Inflammatory macrophage (primary cell): ENCODE measurements at places on chromosomes 3 and 15.

DNA sequence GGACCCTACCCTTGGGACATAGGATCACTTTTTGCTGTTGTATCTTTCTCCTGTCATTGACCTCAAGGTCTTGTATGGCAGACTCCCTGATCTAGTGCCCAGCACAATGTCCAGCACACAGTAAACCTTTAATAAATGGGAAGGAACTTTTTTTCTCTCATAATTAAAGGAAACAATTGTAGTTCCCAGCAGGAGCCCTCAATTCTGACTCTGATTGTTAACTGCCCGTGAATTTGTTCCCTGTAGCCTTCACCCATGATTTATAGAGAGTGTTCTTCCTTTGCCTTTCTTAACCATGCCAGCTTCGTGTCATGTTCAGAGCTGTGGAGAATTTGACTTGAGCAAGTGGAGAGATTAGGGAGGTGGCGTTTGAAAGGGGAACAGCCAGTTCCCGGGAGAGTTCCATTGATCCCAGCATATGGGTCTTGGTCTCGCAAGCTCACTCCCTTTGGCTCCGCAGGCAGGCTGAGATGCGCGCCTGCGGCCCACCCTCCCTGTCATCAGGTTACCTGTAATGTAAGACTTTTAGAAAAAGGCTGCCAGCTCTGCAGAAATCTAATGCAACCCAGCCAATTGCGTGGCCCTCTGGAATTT is 182.6 kb downstream of the TP63 start:
- no peak for DNase-seq

GRCh38 chr15:101084801-101085200 is 165.6 kb downstream of the LRRK1 start:
- no peak for DNase-seq

DNA sequence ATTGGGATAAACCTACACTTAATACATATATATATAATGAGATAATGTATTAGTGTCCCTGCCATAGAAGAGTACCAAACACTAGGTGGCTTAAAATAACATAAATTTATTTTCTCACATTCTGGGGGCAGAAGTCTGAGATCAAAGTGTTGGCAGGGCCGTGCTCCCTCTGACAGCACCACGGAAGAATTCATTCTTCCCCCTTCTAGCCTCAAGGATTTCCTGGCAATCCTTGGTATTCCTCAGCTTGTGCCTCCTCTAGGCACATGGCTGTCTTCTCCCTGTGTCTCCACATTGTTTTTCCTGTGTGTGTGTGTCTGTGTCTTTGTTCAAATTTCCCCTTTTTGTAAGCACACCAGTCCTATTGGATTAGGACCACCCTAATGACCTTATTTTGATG is 115.2 kb upstream of the AGBL1 start:
- no peak for DNase-seq

GRCh38 chr3:99601515-99601914 is 36.9 kb upstream of the COL8A1 start:
- no peak for DNase-seq

GRCh38 chr3:40129510-40129909 is 180.0 kb upstream of the EIF1B start:
- no peak for DNase-seq

- no peak for DNase-seq
Observed at GRCh38 chr3:12312010-12312409, 23.1 kb downstream of the PPARG start.

GRCh38 chr3:193793123-193793522 is 200.1 kb downstream of the OPA1 start:
- DNase-seq = no peak

DNA sequence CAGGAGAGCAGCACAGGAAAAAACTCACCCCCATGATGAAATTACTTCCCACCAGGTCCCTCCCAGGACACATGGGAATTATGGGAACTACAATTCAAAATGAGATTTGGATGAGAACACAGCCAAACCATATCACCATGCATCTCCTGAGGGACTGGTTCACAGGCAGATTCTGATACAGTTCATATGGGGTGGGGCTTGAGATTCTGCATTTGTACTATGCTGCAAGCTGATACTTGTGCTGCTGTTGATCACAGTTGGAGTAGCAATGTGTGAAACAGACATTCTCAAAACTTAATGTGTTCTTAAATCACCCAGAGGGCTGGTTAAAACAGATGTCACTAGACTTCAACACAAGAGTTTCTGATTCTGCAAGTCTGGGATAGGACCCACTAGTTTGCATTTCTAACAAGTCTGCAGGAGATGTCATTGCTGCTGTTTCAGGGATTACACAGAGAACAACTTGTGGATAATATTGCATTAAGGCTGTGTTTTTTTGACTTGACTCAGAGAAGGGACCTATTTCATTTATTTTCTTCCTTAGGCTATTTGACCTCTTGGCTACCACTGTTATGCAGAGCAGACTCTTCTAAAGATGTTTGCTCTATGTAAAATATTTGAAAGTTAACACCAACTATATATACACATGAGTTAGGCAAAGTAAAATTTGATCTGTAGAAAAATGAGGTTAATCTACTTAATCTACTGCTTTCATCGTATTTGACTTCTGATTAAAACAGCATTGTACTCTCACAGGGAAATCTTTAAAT is 194.2 kb upstream of the CNTN3 start:
- DNase-seq = no peak

DNA sequence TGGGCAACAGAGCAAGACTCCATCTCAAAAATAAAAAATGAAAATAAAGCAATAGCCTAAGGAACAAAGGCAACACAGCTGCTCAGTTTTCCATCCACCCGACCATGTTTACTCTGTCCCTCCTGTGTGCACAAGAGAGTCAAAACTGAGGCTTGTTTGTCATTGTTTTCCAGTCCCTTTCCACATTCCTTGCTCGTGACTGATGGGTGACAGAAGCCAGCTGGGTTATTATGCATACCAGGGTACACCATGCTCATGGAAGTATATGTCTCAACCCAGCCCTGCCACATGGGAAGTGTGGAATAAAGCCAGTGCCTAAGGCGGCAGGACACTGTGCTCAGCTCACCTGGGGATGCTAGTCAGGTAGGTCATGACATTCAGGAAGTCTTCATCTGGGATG is 49.5 kb downstream of the MCF2L2 start:
- DNase-seq = no peak

DNA sequence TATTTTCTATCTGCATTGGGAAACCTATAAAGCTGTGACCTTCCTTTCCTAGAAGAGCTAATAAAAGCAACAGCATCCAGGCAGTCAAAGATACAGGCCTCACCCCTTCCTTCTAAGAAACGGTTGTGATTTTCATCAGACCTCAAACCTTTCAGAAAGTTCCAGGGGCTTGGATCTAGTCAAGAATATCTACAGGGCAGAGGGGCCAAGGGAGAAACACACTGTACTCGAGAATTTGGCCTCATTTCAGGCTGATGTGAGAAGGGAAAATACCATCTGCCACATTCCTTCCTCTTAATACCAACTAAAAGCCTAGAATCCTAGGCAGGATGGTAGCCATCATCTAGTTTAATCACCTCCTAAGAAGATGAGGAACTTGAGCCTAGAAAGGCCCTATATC is 24.5 kb upstream of the BCL6 start:
- DNase-seq = no peak

- DNase-seq = peak; percentile 3
Observed at GRCh38 chr3:177109688-177110330, 87.5 kb downstream of the TBL1XR1 start.

- DNase-seq = no peak
Observed at GRCh38 chr3:163508206-163508605, 1570.1 kb downstream of the SI start.

GRCh38 chr3:12724794-12725193 is 34.3 kb downstream of the TMEM40 start:
- no peak for DNase-seq

- no peak for DNase-seq
Observed at GRCh38 chr3:163957072-163957471, 1121.2 kb downstream of the SI start.

DNA sequence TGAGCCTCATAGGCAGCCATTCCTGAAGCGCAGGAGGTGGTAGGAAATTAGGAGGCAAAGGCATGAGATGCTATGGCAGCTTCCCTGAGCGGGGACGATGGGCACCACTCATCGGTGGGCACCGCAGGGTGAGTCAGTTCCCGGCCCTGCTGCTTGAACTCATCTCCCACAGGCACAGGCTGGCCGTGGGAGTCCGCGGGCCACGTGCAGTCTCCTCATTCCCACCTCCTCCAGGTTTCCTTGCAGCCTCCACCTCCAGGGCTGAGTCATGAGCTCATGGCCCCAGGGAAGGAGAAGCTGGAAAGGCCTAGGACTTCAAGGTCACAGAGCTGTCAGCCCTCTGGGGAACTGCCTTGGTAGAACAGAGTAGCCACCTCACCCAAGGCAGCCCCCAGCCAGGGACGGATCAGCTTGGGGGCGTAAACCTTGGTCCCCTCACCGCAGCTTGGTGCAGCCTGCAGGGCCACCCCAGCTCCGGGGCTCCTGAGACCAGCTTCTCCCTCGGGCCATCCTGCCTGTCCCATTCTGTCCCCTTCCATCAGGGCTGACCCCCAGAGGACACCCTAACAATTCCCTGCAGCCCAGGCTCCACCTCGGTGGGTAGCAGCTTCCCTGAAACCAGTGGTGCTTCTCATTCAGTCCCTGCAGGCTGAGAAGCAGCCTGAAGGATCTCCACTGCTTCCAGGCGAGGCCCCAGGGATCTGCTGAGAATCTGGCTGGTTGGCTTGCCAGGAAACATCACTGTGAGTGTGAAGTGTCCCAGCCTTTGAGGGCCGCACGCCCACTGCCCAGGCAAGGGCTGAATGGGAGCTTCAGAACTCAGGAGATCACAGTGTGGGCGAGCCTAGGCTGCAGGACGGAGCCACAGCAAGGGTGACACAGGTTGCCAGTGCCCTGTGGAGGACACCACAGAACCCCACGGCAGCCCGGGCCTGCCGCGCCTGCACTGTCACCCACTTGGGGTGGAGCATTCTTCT is 150.7 kb upstream of the MEF2A start:
- peak; percentile 80 for DNase-seq

DNA sequence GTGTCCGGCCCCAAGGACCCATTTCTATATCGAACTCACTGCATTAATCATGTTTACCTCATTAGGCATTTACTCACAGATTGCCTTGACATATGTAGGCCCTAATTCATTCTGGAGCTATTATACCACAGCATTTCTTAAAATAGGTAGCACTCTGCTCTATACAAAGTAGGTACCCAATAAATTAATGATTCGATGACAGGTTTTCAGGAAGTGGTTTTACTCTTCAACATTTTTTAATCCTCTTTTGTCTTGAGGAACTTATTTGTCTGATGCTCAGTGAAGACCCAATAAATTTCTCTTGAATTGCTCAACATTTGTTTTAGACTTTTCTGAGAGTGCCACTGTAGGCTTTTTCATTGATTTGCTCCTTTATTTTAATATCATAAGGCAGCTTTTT is 12.1 kb downstream of the TGFBR2 start:
- no peak for DNase-seq

GRCh38 chr3:191380001-191380400 is 49.7 kb upstream of the UTS2B start:
- DNase-seq = no peak

GRCh38 chr3:149532489-149533180 is 58.1 kb downstream of the TM4SF4 start:
- DNase-seq = peak; percentile 6

GRCh38 chr3:127728417-127729015 is 55.8 kb downstream of the ABTB1 start:
- peak; percentile 71 for DNase-seq

DNA sequence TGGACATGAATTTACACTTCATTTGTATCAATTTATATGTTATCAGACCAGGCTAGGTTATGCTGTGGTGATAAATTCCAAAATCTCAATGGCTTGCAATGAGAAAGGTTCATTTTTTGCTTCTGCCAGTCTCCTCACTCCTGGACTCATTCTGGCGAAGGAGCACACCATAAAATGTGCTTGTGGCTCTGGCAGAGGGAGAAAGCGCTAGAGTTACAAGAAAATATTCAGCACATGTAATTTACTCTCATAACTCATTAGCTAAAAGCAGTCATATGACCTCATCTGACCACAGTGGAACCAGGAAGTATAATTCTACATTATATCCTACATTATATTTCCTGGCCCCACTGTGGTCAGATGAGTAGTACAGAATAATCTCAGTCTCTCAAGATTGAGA is 193.8 kb downstream of the BCHE start:
- no peak for DNase-seq

- no peak for DNase-seq
Observed at GRCh38 chr3:197438906-197439305, 116.9 kb downstream of the BDH1 start.

GRCh38 chr3:24686808-24687207 is 192.2 kb upstream of the THRB start:
- peak; percentile 15 for DNase-seq

- no peak for DNase-seq
Observed at GRCh38 chr15:56207092-56207491, 36.6 kb downstream of the RFX7 start.

- DNase-seq = no peak
Observed at GRCh38 chr3:150434234-150434633, 26.1 kb downstream of the TSC22D2 start.

DNA sequence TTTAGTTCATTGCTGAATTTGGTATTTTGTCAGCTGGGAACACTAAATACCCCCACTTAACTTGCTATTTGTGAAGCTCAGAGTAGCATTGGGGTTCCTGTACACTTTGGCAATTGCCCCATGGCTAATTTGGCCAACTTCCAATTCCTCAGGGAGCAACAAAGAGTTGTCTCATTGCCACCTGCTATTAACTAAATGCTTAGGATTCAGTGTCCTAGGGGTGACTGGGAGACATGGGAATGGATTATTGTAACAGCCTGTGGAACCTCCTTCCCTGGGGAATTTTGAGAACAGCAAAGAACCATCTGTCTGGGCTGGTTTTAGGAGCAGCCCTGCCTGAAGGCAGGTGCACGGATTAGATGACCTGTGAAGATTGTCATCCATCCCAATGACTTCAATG is 437.4 kb upstream of the TPRG1 start:
- no peak for DNase-seq

- peak; percentile 14 for DNase-seq
Observed at GRCh38 chr3:113697500-113698090, 1.2 kb upstream of the USF3 start.

DNA sequence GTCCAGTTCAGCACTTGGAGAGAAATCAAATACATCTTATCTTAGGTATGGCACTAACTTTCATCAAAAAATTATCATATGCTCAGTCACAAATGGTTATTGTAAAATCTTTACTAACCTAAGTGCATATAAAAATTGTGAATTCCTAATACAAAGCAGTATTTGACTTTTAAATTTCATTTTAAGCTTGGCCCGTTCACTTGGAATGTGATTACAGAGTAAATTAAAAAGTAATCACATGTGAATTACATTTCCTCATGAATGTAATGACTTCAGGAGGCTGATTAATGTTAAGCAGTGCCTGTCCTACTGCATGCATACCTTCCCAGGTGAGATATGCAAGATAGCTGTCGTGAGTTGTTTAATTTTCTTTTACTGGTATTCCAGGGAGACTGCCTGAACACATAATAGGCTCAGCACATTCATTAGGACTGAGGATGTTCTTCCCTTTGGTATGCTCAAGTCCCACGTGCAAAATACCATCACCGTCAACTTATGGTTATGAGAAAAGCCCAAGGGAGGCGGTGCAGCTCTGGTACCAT is 1053.0 kb downstream of the FHIT start:
- DNase-seq = no peak

GRCh38 chr15:64703632-64703959 is 71.8 kb downstream of the RBPMS2 start:
- DNase-seq = no peak

GRCh38 chr15:65595960-65596359 is 15.0 kb downstream of the INTS14 start:
- no peak for DNase-seq

GRCh38 chr3:66567077-66567476 is 66.3 kb upstream of the LRIG1 start:
- DNase-seq = no peak

GRCh38 chr3:40923651-40924050 is 275.7 kb upstream of the CTNNB1 start:
- no peak for DNase-seq
